ENCODE measurements at places on chromosomes 4 and X.

DNA sequence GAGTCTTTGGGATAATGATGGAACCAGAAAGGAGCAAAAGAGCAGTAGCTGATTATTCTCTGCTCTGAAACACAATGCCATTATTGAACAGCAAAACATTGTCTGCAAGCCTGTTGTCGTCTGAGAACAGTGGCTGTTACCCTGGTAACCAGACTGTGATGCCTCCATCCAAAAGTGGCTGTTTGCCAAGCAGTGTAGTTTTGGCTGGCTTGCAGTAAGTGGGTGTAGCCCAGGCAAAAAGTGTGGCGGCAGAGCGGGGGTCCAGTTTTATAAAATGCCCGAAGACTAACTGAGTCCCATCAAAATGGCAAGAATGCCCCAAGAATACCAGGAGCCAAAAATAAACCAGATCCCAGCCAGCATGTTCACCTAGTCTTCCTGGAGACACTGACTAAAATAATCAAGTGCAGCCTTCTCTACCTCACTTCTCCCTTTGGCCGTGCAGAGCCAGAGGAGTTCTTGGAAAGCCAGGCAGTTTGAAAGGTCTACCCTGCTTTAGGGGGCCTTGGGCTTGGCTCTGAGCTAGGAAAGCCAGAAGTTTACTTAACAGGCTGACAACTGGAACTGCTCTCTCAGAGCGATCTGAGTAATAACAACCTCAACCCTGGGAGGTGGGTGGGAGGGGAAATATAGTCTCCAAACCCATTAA lies 2.6 kb downstream of the PLP1 start:
- peak; percentile 86 for DNase-seq

- no peak for DNase-seq
Measured at GRCh38 chr4:19324184-19324583, 927.5 kb upstream of the SLIT2 start.

DNA sequence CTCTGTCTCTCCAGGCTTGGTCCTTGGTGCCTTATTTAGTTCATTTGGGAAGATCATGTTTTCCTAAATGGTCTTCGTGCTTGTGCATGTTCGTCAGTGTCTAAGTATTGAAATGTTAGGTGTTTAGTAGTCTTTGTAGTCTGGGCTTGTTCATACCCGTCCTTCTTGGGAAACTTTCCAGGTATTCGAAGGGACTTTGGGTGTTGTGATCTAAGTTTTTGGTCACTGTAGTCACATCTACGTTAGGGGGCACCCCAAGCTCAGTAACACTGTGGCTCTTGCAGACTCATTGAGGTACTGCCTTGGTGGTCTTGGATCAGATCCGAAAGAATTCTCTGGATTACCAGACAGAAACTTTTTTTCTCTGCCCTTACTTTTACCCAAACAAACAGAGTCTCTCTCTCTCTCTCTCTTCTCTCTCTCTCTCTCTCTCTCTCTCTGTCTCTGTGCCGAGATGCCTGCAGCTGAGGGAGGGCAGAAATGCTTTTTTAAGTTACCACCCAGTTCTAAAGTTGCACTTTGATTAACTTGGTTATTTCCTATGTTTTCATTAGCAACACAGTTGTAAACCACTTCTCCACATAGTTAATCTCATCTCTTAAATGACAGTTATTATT lies 67.6 kb upstream of the SLC7A3 start:
- peak; percentile 22 for DNase-seq

DNA sequence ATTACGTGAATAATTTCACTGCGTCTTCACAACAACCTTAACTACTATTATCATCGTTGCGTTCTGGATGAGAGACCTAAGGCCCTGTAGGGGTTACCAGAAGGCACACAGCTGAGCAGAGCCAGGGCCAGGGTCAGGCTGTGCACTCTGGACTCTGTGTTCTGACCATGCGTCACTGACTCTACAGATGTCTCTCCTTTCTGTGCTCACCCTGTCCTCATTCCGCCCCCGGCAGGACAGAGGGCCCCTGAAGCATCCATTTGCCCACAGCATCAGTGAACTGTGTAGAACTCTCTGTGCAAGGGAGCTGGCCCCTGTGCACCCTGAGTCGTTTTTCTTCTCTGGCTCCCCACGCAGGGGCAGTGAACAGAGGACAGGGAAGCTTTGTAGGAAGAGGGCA lies 21.3 kb downstream of the GPKOW start:
- no peak for DNase-seq

GRCh38 chr4:107850438-107850837 lies 25.7 kb downstream of the SGMS2 start:
- no peak for DNase-seq

- no peak for DNase-seq
Measured at GRCh38 chrX:143581240-143581639, 54.7 kb downstream of the SLITRK4 start.

GRCh38 chrX:22366166-22366702 lies 93.5 kb downstream of the CBLL2 start:
- no peak for DNase-seq

- no peak for DNase-seq
Measured at GRCh38 chr4:1952719-1953118, 56.1 kb downstream of the NELFA start.

GRCh38 chrX:97882306-97882705 lies 998.6 kb downstream of the RPA4 start:
- DNase-seq = no peak

- DNase-seq = no peak
Measured at GRCh38 chr4:5932035-5932568, 39.2 kb upstream of the CRMP1 start.

- DNase-seq = no peak
Measured at GRCh38 chr4:150906987-150907633, 108.0 kb downstream of the LRBA start.

GRCh38 chrX:21374994-21375707 lies 933 bp downstream of the CNKSR2 start:
- DNase-seq = no peak

GRCh38 chr4:58252656-58253055 lies 1142.5 kb upstream of the IGFBP7 start:
- no peak for DNase-seq

DNA sequence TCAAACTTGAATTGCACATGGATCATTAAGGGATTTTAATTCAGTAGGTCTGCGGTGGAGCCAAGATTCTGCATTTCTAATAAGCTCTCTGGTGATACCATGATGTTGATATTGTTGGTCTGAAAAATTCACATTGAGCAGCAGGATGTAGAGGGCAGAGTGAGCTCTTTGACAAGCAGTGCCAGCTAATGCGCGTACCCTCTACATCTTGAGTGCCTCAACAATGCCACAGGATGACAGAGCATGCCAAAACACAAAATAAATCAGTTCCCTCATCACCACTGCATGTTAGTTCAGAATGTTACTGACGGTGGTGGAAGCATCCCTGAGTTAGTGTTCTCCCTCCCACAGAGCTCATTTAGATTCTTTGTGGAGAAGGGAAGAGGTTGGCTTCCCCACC lies 23.5 kb downstream of the IL1RAPL1 start:
- DNase-seq = no peak

GRCh38 chr4:6396696-6397236 lies 75.6 kb downstream of the PPP2R2C start:
- DNase-seq = no peak

GRCh38 chrX:103376118-103376978 lies at the start of gene BEX3:
BEX3 (plus strand) TSS chrX:103376538; CDS start chrX:103377522, 984 bp downstream.
- DNase-seq = peak; percentile 38

DNA sequence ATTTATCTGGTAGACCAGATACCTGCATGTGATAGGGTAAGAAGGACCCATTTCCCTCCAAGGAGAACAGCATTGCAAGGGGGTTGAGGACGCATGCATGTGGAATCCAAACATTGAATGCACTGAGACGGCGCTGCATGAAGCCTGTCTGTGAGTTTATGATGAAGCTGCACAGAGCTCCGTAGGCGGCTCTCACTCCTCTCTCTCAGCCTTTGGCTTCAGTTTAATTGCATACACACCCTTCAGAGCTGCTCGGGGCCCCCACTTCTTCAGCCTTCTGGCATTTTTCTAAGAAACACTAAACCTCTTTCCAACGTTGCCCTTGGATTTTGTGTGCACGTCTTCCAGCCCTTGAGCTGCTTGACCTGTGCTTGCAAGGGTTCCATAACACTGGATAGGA lies 176.6 kb downstream of the DHRSX start:
- DNase-seq = no peak

GRCh38 chr4:102687982-102688433 lies 72.8 kb downstream of the MANBA start:
- DNase-seq = no peak

GRCh38 chr4:86872135-86872534 lies 20.1 kb downstream of the C4orf36 start:
- DNase-seq = no peak

GRCh38 chr4:152394791-152395190 lies 141.1 kb downstream of the FBXW7 start:
- DNase-seq = no peak

DNA sequence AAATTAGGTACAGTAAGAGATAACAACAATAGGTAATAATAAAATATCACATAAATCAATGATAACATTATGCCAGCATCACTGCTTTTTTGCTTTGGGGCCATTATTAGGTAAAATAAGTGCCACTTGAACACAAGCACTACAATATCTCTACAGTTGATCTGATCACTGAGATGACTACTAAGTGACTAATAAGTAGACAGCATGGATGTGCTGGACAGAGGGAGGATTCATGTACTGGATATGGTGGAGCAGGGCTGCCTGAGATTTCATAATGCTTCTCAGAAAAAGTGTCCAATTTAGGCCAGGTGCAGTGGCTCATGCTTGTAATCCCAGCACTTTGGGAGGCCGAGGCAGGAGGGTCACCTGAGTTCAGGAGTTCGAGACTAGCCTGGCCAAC lies 137.8 kb upstream of the IL1RAPL2 start:
- DNase-seq = no peak

GRCh38 chrX:70038951-70039350 lies 10.8 kb downstream of the AWAT2 start:
- no peak for DNase-seq

Measured in spinal cord (tissue), 10 donors.